ENCODE measurements at places on chromosomes 6 and 20. TPM values are rescaled to one million over a fixed set of nuclear protein-coding genes. Genes with fewer than 3 reads are reported as not detected.

WASF1 gene
- total RNA-seq: 3.3 TPM

TCP11 gene
- not detected for total RNA-seq

TPD52L1 gene
- 0.50 TPM for total RNA-seq

SOBP gene
- total RNA-seq: 0.44 TPM

CAGE1 gene
- total RNA-seq: 0.31 TPM

HLA-G gene
- not detected for total RNA-seq

FGD2 gene
- 3.2 TPM for total RNA-seq

TMEM244 gene
- not detected for total RNA-seq

PDYN gene
- not detected for total RNA-seq

HTR1E gene
- not detected for total RNA-seq

C6orf136 gene
- 25.8 TPM for total RNA-seq

PRELID3B gene
- 181 TPM for total RNA-seq

SLC17A1 gene
- total RNA-seq: not detected

SLC22A16 gene
- not detected for total RNA-seq

AFDN gene
- 31.9 TPM for total RNA-seq

PRSS35 gene
- not detected for total RNA-seq

IGF2R gene
- total RNA-seq: 83.6 TPM

CPXM1 gene
- 4.0 TPM for total RNA-seq

GRM1 gene
- total RNA-seq: not detected

NANP gene
- total RNA-seq: 3.8 TPM

RARS2 gene
- total RNA-seq: 23.2 TPM
